ENCODE measurements at places on chromosomes 3 and 15.

DNA sequence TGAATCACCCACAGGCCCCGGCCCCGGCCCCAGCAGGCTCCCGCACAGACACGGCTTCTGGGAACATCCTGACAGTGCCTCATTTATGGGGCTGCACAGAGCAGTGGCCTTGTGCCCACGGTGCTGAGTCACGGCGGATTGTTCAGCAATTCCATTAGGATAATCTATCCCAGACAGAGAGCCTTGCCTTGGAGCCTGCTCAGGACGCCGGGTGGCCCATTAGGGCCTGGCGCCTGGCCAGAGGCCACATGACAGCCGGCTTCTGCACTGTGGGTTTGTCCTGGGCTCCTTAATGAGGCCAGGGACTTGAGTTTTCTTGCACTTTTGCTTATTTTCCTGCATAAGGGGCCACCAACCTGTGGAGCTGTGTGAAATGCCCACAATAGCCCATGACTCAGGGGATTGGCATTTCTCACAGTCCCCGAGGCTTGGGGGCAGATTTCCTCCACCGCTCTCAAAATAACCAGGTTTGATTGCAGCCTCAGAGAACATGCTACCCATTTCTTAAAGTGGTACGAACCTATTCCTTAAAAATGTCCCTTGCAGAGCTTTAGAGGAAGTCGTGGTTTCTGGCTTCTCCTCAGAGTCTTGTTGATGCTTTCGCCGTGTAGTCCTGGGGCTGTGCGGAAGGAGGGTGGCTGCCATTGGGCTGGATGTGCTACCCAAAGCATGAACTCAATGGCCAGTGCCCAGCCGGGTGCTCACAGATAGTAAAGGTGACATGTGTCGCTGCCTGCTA lies 19.0 kb downstream of the SYNM start:
- DNase-seq, result no peak

DNA sequence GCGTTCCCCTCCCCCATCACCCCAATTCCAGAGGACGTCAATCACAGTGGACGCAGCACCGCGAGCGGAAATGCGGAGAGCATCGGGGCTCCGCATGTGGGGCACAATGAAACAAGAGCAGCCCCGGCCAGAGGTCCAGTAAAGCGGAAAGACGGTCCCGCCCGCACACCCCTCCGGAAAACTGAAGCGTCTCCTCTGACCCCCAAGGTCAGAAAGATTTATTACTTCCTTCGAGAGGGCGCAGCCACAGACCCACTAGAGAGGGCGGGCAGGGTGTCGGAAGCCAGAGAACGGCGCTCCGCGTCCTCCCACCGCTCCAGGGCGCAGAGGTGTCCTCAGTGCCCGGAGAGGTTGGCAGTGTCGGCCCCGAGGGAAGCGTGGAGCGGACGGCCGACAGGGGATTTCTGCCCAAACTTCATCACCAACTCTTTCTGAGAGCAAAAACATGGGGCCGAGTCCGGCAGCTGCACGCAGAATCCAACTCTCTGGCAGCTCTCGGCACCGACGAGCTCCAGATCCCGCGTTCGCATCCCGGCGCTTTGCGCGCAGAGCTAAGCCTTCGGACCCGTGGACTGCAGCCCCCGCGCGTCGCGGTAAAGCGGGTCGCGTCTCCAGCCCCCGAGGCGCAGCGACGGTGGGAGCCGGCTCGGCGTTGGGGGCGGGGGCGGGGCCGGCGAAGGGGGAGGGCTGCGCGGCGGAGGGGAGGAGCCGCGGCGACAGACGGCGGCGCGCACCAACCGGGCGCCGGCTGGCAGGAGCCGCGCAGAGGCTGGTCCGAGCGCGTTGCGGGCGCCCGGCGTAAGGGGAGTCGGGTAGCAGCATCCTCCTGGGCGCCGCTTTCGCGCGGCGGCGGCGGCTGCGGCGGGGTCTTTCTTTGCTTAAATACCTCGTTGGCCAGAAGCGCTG lies at the start of gene CHST2:
CHST2 (plus strand) TSS at position 763 of the 906 bp plus-strand sequence. CDS start 1,046 bp downstream, outside the sequence.
- DNase-seq, result no peak

- peak; percentile 24 for DNase-seq
Measured at GRCh38 chr15:66359740-66360139, 3.3 kb upstream of the TIPIN start.

GRCh38 chr3:184378651-184379357 lies 797 bp upstream of the THPO start:
- no peak for DNase-seq

DNA sequence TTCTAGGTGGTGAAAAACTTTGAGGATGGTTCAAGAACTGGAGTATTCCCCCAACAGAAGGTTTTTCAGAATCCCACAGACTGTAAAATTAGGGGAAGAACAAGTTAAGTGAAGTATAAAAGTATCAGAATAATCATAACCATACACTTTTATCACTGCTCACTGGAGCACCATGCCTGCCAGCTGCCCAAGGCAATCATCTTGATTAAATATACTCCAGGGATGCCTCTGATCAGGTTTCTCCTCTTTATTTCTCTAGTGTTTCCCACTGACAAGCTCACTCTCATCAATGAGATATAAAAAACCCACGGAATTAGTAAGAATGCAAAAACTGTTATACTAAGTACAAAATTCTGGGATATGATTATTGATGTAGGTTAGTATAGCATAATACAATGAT lies 108.0 kb downstream of the STAG1 start:
- no peak for DNase-seq

DNA sequence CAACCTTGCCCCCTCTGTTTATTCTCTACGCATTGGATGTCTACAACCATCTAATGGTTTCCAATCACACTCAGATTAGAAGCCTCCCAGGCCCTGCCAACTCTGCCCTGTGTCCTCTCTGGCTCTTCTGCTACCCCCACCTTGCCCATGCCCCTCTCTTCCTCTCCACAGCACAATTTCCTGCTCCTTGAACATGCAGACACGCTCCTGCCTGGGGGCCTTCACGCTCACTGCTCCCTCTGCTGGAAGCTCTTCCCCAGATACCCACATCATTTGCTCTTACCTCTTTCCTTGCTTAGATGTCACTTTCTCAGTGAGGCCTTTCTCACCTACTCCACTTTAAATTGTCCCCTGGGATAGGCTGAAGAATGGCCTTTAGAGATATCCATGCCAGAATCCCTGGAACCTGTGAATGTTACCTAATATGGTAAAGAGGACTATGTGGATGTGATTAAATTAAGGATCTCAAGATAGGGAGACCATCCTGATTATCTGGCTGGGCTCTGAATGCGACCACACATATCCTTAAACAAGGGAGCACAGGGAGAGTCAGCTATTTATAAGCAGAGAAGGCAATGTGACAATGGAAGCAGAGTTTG lies 9.9 kb downstream of the KY start:
- no peak for DNase-seq

GRCh38 chr15:44045217-44045616 lies 149.9 kb downstream of the FRMD5 start:
- no peak for DNase-seq

GRCh38 chr3:15576475-15576874 lies 24.9 kb downstream of the HACL1 start:
- no peak for DNase-seq

DNA sequence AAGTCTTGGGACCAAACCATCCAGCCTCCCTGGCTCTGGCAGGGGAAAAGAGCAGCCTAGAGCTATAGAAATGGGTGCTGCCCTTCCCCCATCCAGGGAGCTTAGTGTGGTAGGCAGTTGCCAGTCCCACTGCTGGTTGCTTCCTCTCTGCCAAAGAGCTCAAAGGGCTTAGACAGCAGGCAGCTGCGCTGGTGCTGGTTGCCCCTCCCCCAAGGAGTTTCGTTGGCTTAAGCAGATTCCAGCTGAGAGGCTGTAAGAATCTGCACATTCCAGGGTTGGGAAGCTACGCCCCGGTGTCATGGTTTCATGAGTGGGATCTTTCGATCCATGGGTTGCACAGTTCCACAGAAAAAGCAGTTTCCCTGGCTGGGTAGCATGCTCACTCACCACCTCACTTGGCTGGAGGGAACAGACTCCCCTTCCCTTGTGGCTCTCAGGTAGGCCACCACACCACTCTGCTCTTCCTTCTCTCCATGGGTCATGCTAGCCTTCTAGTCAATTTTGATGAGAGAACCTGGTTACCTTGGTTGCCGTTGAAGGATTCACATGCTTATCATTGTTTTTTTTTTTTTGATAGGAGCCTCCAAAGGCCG lies 195.1 kb downstream of the EPHA6 start:
- DNase-seq, result no peak

GRCh38 chr15:49621401-49621811 lies 558 bp downstream of the DTWD1 start:
- DNase-seq, result no peak

DNA sequence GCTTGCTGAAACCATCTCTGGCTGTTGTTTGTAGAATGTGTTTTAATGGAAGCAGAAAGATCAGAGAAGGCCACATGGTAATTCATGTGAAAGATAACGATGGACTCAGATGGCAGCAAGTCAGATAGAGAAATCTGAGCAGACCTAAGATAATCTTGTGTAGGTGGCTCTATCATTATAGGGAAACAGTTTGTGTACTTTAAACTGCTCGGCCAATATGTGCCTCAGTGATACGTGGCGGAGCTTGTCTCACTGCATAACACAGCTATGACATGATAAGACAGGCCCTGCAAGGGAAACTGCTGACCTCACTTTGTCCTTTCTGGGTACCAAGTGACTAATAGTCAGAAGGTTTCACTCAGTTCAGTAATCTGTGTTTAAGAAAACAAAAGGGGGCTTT lies 51.0 kb downstream of the MME start:
- DNase-seq, result no peak

DNA sequence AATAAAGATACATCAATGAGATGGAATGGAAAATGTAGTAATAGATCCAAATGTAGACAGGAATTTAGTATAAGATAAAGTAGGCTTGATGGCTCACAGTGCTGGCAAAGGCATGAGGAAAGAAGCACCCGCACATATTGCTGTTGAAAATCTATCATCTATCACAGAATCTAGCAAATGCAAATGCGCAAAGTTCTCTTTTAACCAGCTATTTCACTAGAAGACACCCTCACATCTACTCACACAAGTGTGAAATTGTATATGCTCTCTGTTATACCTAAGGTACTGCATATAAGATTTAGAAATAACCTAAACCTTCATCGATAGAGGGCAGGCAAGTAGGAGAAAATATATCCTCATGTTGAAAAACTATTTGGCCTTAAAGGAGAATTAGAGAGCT lies 756.7 kb upstream of the SEMA6D start:
- DNase-seq, result no peak

GRCh38 chr3:48411041-48411588 lies 18.8 kb downstream of the PLXNB1 start:
- DNase-seq, result no peak

DNA sequence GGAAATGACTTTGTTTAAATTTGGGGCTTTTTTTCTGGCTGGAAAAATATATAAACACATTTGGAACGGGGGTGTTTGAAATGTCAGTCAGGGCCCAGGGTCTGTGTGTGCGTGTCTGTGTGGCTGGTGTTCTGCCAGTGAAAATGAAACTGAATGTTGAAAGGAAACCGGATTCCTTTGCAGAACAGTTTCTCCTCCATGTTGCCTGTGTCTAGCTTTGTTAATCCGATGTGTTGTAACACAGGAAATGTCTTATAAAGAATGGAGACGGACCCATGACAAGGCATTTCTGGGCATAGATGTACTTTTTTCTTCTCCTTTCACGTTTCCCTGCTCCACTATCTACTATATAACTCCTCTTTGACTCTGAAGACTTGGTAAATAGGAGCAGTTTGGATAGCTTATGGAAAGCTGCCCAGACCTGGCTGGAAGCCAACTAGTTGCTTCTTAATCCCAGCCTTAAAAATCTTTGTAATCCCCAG lies 2.8 kb downstream of the SQOR start:
- peak; percentile 85 for DNase-seq

DNA sequence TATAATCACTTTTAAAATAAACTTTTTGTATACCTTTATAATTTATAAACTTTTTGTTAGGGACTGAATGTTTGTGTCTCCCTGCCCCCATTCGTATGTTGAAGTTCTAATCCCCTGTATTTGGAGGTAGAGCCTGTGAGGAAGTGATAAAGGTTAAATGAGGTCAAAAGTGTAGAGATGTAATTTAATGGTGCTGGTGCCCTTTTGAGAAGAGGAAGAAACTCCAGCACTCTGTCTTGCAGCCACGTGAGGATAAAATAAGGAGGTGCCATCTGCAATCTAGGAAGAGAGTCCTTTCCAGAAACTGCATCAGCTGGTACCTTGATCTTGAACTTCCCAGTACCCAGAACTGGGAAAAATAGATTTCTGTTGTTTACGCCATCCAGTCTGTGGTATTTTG lies 106.1 kb upstream of the RGMA start:
- no peak for DNase-seq

DNA sequence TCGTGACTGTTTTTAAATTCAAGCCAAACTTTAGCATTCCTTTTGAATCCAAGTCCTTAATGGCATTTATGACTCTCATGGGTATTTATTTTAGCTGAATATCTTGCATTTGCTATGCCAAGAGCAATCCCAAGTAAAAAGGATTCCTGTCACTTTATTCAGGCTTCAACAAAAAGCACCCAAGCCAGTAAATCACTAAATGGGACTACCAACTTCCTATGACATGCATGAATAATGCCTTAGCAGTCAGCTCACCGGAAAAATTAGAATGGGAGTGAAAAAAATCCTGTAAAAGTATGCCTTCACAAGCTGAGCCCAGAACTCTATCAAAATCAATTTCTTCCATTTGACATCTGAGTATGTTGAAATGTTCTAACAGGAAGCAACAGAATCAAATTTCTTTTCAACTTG lies 1297.9 kb downstream of the ROBO2 start:
- DNase-seq, result no peak

DNA sequence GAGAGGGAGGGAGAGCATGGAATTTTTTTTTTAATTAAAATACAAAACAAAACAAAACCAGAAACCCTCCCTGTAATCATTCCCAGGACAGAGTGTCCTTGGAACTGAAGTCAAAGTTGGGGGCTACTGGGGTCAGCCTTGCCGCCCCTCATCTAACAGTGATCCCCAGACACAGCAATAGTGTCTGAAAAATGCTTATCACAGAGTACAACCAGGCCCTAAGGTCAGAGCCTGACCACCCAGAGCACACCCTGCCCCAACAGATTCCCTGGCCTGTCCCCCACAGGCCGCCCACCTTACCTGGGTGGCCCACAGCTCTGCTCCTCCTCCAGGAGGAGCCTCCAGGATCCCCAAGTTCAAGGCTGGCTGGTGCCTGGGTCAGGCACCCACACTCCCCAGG lies 101.6 kb upstream of the LINGO1 start:
- no peak for DNase-seq

DNA sequence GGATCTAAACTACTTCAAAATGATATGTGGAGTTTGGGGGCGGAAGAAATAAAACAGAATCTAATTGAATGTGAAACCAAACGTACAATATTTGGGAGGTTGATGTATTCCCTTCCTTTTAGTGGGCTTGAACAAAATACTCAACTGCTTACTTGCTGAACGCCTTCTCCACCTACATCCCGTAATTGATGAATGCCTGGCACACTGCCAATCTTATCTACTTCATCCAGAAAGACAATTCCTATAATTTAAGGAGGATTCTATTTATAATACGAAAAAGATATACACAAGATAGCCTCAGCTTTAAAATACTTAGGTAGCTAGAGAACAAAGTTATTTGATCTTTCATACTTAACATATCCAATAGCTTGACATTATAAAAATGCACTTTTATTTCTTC lies 23.1 kb upstream of the PDCD7 start:
- DNase-seq, result no peak

Measured in GM12878 (cell line).